ENCODE measurements at places on chromosomes 16 and 17. TPM values are rescaled to one million over a fixed set of nuclear protein-coding genes. Genes with fewer than 3 reads are reported as not detected.

CA4 gene
- total RNA-seq, result 2.1 TPM

NPTX1 gene
- 3.3 TPM for total RNA-seq

HSPB9 gene
- total RNA-seq, result not detected

DNA sequence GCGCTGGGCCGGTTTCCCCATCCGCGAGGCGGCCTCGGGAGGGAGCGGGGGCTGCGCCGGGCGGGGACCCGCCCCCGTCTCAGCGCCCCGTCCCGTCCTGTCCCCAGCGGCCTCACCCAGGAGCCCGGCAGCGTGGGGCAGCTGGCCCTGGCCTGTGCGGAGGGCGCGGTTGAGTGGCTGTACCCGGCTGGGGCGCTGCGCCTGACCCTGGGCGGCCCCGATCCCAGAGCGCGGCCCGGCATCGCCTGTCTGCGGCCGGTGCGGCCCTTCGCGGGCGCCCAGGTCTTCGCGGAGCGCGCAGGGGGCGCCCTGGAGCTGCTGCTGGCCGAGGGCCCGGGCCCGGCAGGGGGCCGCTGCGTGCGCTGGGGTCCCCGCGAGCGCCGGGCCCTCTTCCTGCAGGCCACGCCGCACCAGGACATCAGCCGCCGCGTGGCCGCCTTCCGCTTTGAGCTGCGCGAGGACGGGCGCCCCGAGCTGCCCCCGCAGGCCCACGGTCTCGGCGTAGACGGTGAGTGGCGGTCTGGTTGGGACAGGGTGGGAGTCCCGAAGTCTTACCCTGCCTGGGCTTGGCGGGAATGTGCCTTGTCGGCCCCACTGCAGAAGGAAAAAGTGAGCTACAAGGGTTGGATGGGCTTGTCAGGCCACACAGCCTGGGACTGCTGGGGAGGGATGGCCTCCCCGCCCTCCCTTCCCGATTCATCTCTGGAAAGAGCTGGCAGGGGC lies 720 bp downstream of the METRN start:
- H3K36me3 ChIP-seq, result peaks cover 5% of the 10 kb centered on the region
- no peak for DNase-seq
- peaks cover 74% of the 10 kb centered on the region for H3K4me1 ChIP-seq
- peak overlapping the region; percentile 42 for H3K27ac ChIP-seq

DNA sequence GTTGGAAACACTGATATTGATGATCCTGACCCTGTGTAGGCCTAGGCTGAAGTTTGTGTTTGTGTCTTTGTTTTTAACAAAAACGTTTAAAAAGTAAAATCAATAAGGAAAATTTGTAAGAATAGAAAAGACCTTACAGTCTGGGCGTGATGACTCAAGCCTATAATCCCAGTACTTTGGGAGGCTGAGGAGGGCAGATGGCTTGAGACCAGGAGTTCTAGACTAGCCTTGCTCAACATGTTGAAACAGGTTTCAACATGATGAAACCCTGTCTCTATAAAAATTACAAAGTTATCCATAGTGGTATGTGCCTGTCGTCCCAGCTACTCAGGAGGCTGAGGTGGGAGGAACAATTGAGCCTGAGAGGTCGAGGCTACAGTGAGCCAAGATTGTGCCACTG lies 18.3 kb upstream of the TOM1L1 start:
- no peaks in the 10 kb centered on the region for H3K36me3 ChIP-seq
- no peak overlapping the region for H3K27ac ChIP-seq
- H3K4me3 ChIP-seq, result no peak overlapping the region
- H3K4me1 ChIP-seq, result no peaks in the 10 kb centered on the region

GRCh38 chr17:34391241-34391640 lies 28.2 kb upstream of the CCL1 start:
- H3K27me3 ChIP-seq, result no peaks in the 10 kb centered on the region
- DNase-seq, result no peak
- no peaks in the 10 kb centered on the region for H3K36me3 ChIP-seq
- H3K4me1 ChIP-seq, result peaks cover 3% of the 10 kb centered on the region

GRCh38 chr17:14875557-14876412 lies 389.3 kb downstream of the PMP22 start:
- no peaks in the 10 kb centered on the region for H3K27me3 ChIP-seq
- DNase-seq, result no peak
- H3K27ac ChIP-seq, result no peak overlapping the region
- H3K4me1 ChIP-seq, result no peaks in the 10 kb centered on the region
- no peaks in the 10 kb centered on the region for H3K36me3 ChIP-seq
- no peak overlapping the region for H3K4me3 ChIP-seq

DNA sequence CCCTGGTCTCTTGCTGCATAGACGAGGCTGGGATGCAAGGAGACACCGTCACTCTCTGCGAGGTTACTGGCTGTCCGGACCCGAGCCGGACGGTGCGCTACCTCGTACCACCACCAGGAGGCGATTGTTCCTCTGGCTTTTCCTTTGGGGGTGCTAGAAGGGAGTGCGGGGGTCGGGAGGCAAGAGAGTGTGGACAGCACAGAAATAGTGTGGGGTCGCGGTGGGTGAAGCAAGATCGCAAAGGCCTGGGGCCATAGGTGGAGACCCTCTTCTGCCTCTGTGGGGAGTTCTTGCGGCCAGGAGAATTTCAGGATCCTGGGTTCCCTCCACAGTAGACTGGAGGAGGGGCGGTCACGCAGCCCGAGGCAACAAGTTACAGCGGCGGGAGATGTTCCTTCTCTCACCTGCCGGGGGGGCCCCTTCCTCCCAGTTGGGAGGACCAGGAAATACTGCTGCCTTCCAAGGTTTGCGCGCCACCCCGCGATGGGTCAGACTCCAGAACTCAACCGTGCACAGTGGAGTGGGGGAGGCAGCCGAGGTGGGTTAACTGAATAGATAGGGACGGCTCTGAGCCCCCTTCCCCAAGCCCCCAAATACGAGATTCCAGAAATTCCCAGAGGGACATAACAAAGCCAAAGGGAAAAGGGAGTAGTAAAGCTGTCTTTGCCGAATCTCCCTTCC lies 6.9 kb downstream of the PHOSPHO1 start:
- H3K36me3 ChIP-seq, result peaks cover 30% of the 10 kb centered on the region
- peak overlapping the region; percentile 27 for H3K4me3 ChIP-seq
- H3K27ac ChIP-seq, result no peak overlapping the region
- peaks cover 24% of the 10 kb centered on the region for H3K27me3 ChIP-seq
- DNase-seq, result no peak
